ENCODE measurements at places on chromosomes 5 and 9. TPM values are rescaled to one million over a fixed set of nuclear protein-coding genes. Genes with fewer than 3 reads are reported as not detected.

The GLRA1 gene
- total RNA-seq: not detected

The PLCXD3 gene
- total RNA-seq: under 0.01 TPM

The NDUFS4 gene
- 28.7 TPM for total RNA-seq

The MTAP gene
- total RNA-seq: 11.9 TPM

The KCNN2 gene
- total RNA-seq: not detected

The SH3PXD2B gene
- total RNA-seq: 0.52 TPM

The GLRX gene
- total RNA-seq: 28.8 TPM

The NSD1 gene
- 69.0 TPM for total RNA-seq

The SCAI gene
- total RNA-seq: 9.9 TPM

The CARTPT gene
- total RNA-seq: not detected

The FOXD4L5 gene
- under 0.01 TPM for total RNA-seq

The PDZD2 gene
- 0.52 TPM for total RNA-seq

The RANBP17 gene
- total RNA-seq: 6.2 TPM

The PRSS3 gene
- not detected for total RNA-seq

The GALNT12 gene
- total RNA-seq: 4.5 TPM

The CXCL14 gene
- total RNA-seq: not detected

The ORM2 gene
- total RNA-seq: not detected

The GDNF gene
- not detected for total RNA-seq

The ZNF354C gene
- total RNA-seq: 3.3 TPM

The SLCO4C1 gene
- 1.9 TPM for total RNA-seq

The PCDHGA12 gene
- 0.10 TPM for total RNA-seq

The ICE1 gene
- 60.9 TPM for total RNA-seq

The ANKRD18A gene
- 2.0 TPM for total RNA-seq

The OR1Q1 gene
- not detected for total RNA-seq

The GARNL3 gene
- 1.0 TPM for total RNA-seq

The NUTM2F gene
- total RNA-seq: not detected

The BAAT gene
- 0.10 TPM for total RNA-seq

The SPAAR gene
- not detected for total RNA-seq

The SEMA5A gene
- 0.84 TPM for total RNA-seq

Data from mononuclear cell (primary cell).